ENCODE measurements at places on chromosomes 4 and X.

- DNase-seq: no peak
Observed at GRCh38 chr4:18180892-18181291, 159.3 kb upstream of the LCORL start.

DNA sequence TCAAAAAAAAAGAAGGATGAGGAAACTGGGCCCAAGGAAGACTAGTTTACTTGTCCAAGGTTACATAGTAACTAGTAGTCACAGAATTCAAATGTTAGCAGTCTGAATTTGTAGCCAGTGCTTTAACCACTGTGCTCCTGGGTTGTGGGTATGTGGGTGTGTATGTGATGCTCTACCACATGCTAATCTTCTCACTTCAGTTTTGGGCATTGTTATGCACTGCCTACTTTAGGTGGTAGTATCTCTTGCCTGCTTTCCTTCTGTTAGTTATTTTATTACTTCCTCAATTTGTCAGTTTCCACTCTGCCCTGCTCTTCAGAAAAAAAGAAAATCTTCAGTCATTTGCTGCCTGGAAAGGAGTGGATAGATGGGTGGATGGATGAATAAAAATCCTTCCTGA is 219.2 kb downstream of the RPA4 start:
- DNase-seq: no peak

- DNase-seq: no peak
Observed at GRCh38 chr4:142984871-142985585, 138.9 kb upstream of the INPP4B start.

DNA sequence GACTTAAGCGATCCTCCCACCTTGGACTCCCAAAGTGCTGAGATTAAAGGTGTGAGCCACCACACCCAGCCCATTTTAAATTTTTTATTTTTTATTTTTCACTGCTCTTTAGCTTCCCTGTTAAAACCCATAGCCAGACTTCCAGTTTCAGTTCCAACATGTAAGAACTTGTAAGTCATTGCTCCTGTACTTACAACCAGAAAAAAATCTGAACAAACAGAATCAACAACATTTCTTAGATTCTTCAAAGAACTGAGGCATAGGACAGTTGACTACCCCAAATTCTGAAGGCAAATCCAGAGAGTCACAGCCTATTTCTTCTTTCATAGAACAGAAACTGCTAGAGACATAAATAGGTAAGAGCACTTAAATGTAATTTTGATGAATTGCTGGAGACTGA is 8.1 kb downstream of the GPRASP3 start:
- no peak for DNase-seq

Measured in stimulated activated effector memory CD8-positive, alpha-beta T cell treated with anti-CD3 and anti-CD28 coated beads, Interleukin-12 subunit alpha, Interleukin-12 subunit beta, amount 100 ng/mL, for 72 hours (primary cell).